ENCODE measurements at places on chromosomes 13 and 19. TPM values are rescaled to one million over a fixed set of nuclear protein-coding genes. Genes with fewer than 3 reads are reported as not detected.
A peak's percentile ranks its signal among the peaks of the same experiment; 100 is the strongest.

Gene GPR32
- not detected for total RNA-seq

Gene EDDM13
- not detected for total RNA-seq

Gene PPM1N
- total RNA-seq, result 0.42 TPM

Gene GNG8
- not detected for total RNA-seq

Gene EGLN2
- 62.7 TPM for total RNA-seq

Gene MYADM
- total RNA-seq, result 43.3 TPM

Gene ZNF91
- 15.8 TPM for total RNA-seq

DNA sequence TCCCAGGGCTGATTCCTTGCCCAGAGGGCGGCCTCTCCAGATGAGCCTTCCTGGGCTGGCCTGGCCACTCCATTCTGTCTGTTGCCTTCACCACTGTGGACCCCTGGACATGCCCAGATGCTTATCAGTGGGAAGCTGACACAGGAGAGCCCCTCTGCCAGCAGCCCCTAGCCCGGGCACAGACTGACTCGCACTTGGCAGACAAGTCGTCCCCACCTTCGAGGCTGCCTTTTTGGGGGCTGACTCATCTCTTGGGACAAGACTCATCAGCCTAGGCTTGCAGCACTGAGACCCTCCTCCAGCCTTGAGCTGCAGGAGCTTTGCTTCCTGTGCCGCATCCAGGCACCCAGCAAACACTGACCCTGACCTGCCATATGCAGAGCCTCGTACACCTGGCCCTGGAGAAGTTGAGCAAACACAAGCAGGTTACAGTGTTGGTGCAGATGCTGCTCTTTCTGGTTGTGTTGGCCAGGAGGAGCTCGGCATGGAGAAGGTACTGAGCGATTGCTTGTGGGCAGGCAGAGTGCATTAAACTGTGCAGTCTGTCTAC is 8.1 kb downstream of the CHST8 start:
- no peak overlapping the region for H3K27ac ChIP-seq
- no peak overlapping the region for H3K4me3 ChIP-seq
- no peaks in the 10 kb centered on the region for H3K4me1 ChIP-seq

GRCh38 chr13:67296511-67296910 is 66.4 kb upstream of the PCDH9 start:
- no peaks in the 10 kb centered on the region for H3K36me3 ChIP-seq
- H3K27me3 ChIP-seq, result no peaks in the 10 kb centered on the region
- H3K4me3 ChIP-seq, result no peak overlapping the region
- no peak for DNase-seq

GRCh38 chr19:7440188-7440975 is 48.5 kb downstream of the PEX11G start:
- peaks cover 57% of the 10 kb centered on the region for H3K36me3 ChIP-seq
- no peak overlapping the region for H3K27ac ChIP-seq
- no peak for DNase-seq
- no peaks in the 10 kb centered on the region for H3K4me1 ChIP-seq

DNA sequence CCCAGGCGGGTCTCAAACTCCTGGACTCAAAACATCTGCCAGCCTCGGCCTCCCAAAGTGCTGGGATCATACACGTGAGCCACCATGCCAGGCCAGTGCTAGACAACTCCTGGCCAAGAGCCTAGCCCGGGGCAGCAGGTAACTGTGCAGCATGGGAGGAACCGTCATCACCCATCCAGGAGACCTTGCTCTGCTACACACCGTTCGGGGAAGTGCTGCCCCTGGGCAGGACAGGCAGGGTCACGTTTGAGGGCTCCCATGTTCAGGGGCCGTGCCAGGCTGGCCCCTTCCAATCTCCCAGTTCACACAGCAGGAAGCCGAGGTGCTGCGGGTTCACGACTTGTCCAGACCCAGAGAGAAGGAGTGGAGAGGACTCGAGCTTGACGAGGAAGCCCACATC is 35.1 kb downstream of the NAXD start:
- no peak overlapping the region for H3K4me3 ChIP-seq
- no peak overlapping the region for H3K27ac ChIP-seq
- no peak for DNase-seq
- H3K27me3 ChIP-seq, result no peaks in the 10 kb centered on the region
- peaks cover 70% of the 10 kb centered on the region for H3K36me3 ChIP-seq
- H3K4me1 ChIP-seq, result no peaks in the 10 kb centered on the region

DNA sequence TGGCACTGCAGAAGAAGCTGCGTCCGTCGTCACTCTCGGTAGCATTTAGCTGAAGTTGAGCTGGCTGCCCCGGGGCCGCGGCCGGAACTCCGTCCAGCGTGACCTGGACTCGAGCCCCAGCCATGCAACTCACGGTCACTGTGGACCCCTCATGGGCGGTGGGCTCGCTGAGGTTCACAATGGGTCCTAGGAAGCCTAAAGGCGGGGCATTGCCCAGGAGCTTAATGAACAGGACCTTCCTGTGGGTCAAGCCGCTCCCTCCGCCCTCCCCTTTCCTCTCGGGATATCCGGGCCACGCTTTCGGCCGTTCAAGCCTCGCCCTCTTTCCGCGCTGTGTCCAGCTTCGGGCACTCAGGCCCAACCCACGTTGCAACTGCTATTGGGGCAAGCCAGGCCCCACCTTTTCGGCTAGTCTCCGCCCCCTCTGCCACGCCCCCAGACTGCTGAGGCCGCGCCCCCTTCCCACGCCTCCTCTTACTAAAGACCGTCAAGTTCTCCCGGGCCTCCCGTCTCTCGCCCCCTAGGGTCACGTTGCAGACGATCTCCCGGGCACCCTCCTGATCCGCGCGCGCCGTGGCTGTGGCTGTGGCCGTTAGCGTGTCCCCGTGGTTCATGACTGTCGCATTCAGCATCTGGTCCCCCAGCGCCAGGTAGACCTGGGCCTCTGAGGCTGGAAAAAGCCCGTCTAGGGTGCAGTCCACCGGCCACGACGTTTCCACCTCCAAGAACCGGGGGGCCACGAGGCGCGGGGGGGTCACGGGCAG is 1.4 kb upstream of the RAVER1 start:
- H3K27me3 ChIP-seq, result no peaks in the 10 kb centered on the region
- peak overlapping the region; percentile 95 for H3K4me3 ChIP-seq
- H3K4me1 ChIP-seq, result no peaks in the 10 kb centered on the region
- peak; percentile 98 for DNase-seq
- peaks cover 10% of the 10 kb centered on the region for H3K36me3 ChIP-seq

GRCh38 chr19:2464389-2464788 is 7.6 kb upstream of the LMNB2 start:
- H3K36me3 ChIP-seq, result no peaks in the 10 kb centered on the region
- no peak overlapping the region for H3K27ac ChIP-seq
- peaks cover 13% of the 10 kb centered on the region for H3K4me1 ChIP-seq
- H3K27me3 ChIP-seq, result no peaks in the 10 kb centered on the region

DNA sequence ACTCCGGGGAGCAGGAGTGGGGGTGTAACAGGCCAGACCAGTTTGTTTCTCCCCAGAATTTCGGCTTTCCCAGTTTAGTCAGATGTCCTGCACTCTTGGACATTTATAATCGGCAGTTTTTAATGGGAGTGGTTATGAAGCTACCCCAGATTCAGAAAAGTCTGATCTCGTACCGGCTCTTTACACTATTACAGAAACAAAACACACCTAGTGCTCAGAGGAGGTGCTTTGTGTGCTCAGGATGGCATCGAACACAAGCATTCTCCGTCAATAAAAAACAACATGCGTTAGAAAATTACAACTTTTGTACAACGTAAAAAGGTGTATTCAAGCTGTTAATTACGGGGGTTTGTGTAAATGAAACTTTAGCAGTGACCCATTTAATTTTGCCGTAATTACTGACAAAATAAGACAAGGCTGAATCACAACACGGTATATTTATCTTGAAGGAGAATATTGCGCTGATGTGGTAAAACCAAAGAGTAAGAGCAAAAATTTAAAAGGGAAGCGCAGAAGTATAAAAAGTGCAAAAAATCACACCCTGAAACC is 6.6 kb upstream of the SOX1 start:
- no peak overlapping the region for H3K4me3 ChIP-seq
- H3K4me1 ChIP-seq, result no peaks in the 10 kb centered on the region
- H3K36me3 ChIP-seq, result no peaks in the 10 kb centered on the region
- H3K27me3 ChIP-seq, result no peaks in the 10 kb centered on the region
- DNase-seq, result no peak

DNA sequence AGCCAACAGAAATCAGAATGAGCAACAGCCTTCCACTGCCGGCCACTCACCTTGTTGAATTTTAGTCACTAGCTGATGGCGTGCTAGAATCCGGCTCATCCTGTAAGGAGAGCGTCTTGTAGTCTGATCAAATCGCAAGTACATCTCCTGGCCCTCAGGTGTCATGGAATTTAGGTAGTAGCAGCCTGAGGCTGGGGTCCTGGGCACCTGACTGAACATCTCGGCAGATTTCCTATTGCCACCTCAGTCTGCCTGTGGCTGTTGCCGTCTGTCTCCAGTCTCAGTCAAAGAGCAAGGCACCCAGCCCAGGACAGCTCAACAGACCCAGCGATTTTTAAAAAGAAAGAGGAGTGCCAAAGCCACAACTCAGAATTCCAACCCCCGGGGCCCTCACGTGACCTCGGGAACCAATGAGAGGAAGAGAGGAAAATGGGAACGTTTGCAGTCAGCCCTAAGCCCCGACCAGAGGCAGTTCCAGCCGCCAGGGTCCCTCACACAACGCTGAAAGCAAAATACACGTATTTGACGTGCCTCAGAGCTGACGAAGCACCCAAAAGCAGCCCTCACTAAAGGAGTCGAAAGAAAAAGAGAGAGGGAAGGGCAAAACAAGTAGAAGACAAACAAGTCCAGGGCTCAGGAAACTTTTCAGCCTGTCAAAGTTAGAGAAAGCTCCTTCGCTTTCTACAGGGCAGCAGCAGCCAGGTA is at the start of gene STARD13:
TSS of gene STARD13 (minus strand) at position 336 of the 705 bp plus-strand sequence. CDS start at position 219, 117 bp downstream.
- H3K27me3 ChIP-seq, result no peaks in the 10 kb centered on the region
- peak within 1 kb of the TSS; percentile 91 for H3K4me3 ChIP-seq
- H3K36me3 ChIP-seq, result peaks cover 12% of the 10 kb centered on the region
- peak; percentile 97 for DNase-seq
- peak within 1 kb of the TSS; percentile 95 for H3K27ac ChIP-seq

DNA sequence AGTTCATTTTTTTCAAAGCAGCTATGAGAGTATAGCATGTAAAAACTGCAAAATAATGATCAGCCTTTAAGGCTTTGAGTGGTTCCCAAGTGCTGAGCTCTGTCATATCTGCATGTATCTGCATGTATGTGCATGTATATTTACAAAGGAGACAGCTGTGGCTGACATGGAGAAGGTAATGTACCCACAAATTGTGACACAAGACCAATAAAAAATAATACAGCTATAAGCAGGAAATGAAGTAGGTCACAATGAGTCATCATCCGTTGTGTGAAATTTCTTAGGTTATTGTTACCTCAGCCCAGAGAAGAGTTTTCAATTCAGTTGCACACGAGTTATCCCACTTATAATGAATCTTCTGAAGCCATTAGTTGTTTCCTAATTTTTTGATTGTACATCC is 60.9 kb upstream of the MED4 start:
- peaks cover 43% of the 10 kb centered on the region for H3K4me1 ChIP-seq
- peak overlapping the region; percentile 78 for H3K27ac ChIP-seq
- no peaks in the 10 kb centered on the region for H3K27me3 ChIP-seq
- H3K4me3 ChIP-seq, result peak overlapping the region; percentile 23
- peaks cover 7% of the 10 kb centered on the region for H3K36me3 ChIP-seq
- peak; percentile 89 for DNase-seq

- peak; percentile 83 for DNase-seq
- H3K36me3 ChIP-seq, result no peaks in the 10 kb centered on the region
- peaks cover 23% of the 10 kb centered on the region for H3K4me1 ChIP-seq
- no peaks in the 10 kb centered on the region for H3K27me3 ChIP-seq
- peak overlapping the region; percentile 90 for H3K27ac ChIP-seq
- H3K4me3 ChIP-seq, result no peak overlapping the region
Measured at GRCh38 chr13:67408798-67409197, 178.7 kb upstream of the PCDH9 start.

Data from MCF 10A (cell line).